ENCODE measurements at places on chromosomes 2 and 18.

DNA sequence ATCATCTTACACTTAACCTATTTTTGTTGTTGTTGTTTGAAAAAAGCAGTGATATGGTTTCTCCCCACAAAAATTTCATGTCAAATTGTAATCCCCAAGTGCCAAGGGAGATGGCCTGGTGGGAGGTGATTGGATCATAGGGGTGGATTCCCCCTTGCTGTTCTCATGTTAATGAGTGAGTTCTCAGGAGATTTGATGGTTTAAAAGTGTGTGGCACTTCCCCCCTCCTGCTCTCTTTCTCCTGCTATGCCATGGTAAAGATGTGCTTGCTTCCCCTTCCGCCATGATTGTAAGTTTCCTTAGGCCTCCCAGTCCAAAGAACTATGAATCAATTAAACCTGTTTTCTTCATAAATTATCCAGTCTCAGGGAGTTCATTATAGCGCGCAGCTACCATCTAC lies 1362.7 kb upstream of the FAM98A start:
- DNase-seq = no peak

- peak; percentile 58 for DNase-seq
Observed at GRCh38 chr18:24395049-24395795, 2.4 kb downstream of the OSBPL1A start.

GRCh38 chr2:121649149-121649595 lies at the start of gene CLASP1:
CLASP1 (minus strand) TSS chr2:121649462; CDS start chr2:121605895, 43,567 bp downstream.
- no peak for DNase-seq

DNA sequence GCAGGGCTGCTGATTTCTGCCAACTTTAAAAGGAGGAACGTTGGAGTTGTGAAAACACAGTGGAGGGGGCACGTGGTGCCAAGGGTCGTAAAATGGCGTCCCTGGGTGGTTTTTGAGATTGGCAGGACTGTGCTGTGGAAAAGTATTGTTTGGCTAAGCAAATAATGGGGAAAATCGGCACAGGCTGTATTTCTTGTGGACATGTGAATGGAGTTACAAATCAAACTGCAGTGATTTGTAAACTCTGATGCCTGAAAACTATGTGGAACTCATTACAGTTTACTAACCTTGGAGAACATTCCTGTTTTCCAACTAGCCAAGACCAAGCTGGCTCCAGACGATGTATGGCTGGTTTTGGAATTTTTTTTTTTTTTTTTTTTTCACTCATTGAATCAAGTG lies 68.7 kb downstream of the KCTD1 start:
- no peak for DNase-seq

DNA sequence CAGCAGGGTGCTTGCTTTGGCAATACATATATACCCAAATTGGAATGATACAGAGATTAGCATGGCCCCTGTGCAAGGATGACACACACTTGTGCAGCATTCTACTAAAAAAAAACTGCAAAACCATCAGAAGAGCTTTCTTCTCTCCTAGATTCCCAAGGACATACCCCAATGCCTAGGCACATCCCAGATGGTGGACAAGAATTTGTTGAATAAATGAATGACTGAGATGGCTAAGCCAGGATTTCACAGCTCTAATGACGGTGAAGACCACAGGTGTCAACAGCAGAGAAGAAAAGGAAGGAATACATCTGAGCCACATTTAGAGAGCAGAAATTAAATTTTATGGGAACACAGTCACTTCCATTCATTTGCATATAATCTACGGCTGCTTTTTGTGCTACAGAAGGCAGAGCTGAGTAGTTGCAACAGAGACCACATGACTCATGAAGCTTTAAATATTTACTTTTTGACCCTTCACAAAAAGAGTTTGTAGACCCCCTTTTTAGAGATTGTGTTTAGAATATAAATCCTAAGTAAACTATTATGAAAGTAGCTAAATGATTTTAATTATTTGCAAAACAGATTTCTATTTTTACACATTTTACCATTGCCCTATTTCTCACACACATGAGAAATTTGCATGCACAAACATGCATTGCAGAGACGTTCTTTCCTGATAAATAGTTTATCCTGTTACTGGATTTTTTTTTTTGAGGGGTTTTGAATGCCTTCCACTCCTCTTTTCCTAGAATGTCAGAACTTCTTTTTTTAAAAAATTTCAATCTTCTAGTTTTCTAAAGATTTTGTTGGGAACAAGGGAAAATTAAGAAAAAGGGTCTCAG lies 119.0 kb downstream of the PMAIP1 start:
- DNase-seq = peak; percentile 72
